ENCODE measurements at places on chromosomes 7 and 10.

GRCh38 chr10:120609006-120609405 is 152.0 kb downstream of the PLPP4 start:
- no peak for DNase-seq

DNA sequence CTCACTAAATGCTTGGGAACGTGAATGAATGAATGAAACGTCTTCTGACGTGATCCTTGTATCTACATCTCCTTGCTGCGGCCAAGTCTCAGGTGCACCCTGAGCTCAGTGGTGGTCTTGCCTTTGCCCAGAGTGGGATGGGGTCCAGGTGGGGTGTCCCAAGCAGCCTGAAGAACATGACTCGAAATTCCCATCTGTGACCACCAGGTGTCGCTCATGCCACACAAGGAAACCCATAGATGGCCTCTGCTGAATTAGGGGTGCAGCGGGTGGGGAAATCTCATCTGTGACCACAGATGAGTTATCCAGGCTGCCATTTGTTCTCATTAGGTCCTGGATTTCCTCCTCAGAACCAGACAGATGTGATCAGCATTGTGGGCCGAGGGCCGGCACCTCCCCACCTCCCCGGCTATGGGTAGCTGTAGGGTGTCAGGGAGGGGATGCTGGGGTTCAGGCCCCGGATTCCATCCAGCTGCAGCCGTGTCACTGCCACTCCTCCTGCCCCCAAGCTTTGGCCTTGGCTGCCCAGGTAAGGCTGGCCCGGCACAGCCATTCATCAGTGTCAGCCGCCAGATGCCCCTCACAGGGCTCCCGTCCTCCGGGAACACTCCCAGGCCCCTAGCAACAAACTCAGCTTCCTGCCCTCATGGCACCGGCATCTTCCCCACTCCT is 21.0 kb upstream of the GNA12 start:
- peak; percentile 75 for DNase-seq

GRCh38 chr10:106078895-106079576 is 1085.5 kb downstream of the SORCS1 start:
- DNase-seq = no peak

DNA sequence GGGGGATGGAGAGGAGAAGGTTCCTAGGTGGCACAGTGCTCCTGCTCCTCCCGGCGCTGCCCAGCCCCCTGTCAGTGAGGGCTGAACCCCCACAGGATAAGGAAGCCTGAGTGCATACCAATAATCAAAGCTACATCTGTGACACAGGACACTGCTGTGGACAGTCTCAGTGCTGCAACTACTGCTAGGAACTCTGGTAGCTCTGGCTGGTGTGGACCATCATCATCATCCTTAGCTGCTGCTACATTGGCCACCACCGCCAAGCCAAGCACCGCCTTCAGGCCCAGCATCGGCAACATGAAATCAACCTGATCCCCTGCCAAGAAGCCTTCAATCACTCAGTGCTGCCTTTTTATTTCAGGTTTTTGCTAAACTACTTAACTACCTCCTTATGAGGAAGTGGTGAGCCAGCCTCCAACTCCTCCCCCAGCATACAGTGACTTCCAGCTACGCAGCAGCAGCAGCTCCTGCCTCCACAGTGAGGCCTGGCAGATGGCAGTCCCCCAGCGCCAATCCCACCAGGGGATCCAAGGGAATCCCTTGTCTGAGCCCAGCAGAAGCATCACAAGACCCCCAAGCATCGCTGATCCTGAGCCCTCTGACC is 32.1 kb upstream of the SLC26A4 start:
- DNase-seq = peak; percentile 47

DNA sequence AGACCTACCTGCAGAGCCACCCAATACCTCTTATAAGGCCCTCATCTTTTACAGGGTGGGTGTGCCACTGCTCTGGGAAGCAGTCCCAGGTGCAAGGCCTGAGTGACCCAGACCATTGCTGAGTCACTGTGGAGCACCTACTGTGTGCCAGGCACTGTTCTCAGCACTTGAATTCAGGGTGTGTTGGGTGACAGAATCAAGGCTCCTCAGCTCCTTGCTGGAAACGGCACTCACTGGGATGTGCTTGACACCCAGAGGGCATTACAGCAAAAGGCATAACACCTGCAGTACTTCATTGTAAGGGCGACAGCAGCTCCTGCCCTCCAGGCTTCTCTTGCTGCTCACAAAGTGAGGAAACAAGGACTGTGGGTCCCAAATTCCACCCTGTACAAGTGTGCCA is 7.1 kb downstream of the CAMK2B start:
- DNase-seq = no peak

DNA sequence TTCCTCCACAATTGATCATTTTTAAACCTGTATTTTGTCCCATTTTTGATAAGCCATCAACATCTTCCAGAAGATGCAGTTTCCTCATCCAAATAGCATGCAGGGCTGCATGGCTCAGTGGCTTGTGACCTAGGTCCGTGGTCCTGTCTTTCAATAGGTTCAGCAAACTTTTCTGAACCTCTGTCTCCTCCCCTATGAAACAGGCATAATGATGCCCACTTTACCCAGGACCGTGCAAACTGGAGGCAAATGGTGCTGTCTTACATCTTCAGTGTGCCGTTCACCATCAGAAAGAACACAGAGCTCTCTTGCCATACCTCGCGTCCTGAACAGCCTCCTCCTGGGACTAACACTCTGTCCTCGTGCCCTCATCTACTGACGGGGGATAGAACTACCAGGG is 22.3 kb upstream of the FIGNL1 start:
- DNase-seq = no peak

DNA sequence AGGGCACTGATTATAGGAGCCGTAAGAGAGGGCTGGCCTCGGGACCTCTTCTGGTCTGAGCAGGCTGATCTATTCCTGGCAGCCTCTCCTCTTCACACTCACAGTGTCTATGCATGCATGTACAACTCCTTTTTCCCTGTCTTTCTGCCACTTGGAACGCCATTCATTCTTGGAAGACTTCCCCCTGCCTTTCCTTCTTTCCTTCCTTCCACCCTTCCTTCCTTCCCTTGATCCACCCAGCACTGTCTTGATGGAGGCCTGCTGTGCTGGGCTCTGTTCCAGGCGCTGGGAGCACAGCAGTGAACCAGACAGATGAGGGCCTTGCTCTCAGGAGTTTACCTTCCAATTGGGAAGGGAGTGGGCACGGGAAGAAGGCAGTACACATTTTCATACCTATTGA is 114.8 kb downstream of the SH3PXD2A start:
- no peak for DNase-seq

GRCh38 chr7:154997840-154998370 is 5.0 kb downstream of the PAXIP1 start:
- DNase-seq = no peak

GRCh38 chr7:10266976-10267375 is 706.7 kb upstream of the PHF14 start:
- no peak for DNase-seq

DNA sequence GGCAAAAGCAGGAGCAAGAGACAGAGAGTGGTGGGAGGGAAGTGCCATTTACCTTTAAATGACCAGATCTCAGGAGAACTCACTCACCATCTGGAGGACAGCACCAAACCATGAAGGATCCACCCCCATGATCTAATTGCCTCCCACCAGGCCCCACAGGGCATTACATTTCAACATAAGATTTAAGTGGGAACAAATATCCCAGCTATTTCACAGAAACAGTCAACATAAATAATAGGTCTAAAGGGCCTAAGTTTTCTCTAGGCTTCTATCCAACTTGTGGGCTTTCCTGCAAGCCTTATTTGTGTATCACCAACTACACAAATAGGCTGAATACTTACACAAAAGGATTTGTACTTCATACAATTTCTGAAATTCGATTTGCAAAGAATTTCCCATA is 196.8 kb upstream of the POT1 start:
- DNase-seq = no peak

- DNase-seq = no peak
Observed at GRCh38 chr7:26912933-26913536, 48.6 kb upstream of the SKAP2 start.

DNA sequence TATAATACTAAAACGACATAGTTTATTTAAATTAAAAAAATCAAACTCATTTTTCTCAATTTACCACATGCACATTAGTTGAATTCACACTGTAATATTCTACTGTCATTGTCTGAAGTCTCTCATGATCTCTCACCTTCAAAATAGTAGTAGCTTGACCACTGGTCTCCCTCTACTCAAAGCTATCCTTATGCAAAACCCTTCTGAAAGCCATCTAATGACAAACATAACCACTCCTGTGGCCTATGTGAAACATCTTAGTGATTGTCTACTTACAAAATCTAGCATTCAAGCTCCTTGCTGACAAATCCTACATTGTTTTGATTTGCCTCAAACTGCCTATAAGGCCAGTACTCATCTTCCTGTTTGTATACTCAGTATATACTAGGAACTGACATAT is 606.0 kb upstream of the GHITM start:
- no peak for DNase-seq

DNA sequence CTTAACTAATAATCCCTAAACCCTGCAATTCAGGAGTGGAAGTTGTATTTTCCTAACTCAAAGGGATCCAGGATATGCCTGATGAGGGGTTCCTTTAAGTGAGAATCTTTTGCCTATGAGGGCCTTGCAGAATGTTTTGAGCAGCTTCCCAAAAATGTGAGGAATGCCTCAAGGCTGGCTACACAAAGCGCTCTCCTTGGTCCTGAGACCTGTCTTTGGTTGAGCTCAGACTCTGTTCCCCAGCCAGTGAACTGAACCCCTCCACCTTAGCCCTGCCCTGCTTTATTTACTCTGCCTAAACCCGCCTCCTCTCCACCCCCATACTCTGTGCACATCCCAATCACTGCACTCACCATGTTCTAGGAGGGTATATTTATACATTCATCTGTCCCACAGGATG is 108.6 kb downstream of the NRCAM start:
- no peak for DNase-seq

- no peak for DNase-seq
Observed at GRCh38 chr10:105783936-105784483, 1142.9 kb downstream of the SORCS3 start.

DNA sequence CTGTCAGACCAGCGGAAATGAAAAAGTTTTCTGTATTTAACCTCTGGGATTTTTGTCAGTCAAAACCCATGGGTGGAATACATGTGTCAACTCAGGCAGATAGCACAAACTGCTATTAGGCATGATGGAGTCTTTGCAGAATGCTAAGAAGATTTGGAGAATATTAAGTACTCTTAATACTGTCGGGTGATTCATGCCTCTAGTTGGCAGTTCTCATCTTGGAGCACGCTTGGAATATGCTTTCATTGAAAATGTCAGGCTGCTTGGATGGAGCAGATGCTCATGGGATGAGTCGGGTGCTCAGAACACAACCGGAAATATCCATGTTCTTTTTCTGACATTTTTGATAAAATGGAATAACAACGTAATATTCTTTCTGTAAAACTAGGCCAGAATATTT is 27.6 kb upstream of the PRKG1 start:
- no peak for DNase-seq

DNA sequence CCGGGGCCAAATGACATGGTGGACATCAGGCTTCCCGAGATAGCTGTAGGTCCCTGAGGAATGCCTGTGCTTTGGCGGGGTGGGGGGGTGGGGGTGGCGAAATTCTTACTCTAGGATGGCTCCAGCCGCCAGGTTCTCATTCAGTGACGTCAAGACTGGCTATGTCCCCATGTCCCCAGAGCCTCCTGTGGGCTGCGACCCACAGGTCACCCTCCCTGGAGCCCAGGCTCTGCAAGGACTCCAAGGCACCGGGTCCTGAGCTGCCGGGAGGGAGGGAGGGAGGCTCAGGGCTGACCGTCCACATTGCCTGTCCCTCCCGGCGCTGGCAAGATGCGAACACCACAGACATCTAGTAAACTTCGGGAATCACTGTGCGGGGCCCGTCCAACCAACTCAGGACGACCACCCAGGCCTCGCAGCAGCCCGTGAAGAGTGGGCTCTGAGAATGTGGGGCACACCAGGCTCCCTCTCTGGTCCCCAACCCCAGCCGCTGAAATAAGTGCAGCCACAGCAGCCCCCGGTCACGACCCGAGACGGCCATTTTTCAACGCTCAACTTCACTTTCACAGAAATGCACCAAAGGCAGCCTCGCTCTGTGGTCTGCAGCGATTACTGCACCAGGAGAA is 12.6 kb downstream of the GPR146 start:
- no peak for DNase-seq

- no peak for DNase-seq
Observed at GRCh38 chr10:99945263-99945662, 64.5 kb downstream of the DNMBP start.

GRCh38 chr7:112236597-112236996 is 30.1 kb downstream of the ZNF277 start:
- DNase-seq = no peak

DNA sequence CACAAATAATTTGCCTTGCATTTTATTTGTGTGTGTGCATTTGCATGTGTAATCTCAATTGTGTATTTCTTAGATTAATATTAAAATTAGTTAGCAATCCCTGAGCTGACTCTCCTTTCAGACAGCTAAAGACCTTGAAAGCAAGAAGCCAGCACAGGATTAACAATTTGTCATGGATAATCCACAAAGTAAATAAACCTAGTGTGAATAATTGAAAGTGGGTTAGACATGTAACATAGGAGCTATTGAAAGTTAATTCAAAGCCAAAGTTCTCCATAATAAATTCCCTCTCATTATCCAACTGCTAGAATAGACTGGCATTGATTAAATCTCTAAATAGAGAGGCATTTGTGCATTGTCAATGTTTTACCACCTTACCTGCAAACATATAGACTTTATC is 326.1 kb downstream of the PLXDC2 start:
- no peak for DNase-seq

GRCh38 chr10:48343106-48343505 is 36.6 kb downstream of the MAPK8 start:
- no peak for DNase-seq

DNA sequence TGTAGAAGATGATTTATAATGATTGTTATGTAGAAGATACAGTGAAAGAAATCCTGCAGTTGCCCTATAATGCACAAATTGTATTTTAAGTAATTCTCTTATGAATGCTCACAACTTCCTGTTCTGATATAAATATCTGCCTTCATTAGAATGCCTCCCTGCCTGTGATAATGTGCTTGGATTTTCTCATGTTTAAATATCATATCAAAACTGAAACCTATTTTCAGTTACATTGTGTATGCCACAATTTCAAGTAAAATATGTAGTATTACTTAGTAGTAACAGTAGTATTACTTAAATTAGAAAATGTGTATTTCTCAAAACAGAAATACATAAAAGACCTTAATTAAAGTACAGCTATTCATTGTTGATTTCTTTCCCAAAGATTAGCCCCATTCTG is 41.1 kb upstream of the TFEC start:
- no peak for DNase-seq

DNA sequence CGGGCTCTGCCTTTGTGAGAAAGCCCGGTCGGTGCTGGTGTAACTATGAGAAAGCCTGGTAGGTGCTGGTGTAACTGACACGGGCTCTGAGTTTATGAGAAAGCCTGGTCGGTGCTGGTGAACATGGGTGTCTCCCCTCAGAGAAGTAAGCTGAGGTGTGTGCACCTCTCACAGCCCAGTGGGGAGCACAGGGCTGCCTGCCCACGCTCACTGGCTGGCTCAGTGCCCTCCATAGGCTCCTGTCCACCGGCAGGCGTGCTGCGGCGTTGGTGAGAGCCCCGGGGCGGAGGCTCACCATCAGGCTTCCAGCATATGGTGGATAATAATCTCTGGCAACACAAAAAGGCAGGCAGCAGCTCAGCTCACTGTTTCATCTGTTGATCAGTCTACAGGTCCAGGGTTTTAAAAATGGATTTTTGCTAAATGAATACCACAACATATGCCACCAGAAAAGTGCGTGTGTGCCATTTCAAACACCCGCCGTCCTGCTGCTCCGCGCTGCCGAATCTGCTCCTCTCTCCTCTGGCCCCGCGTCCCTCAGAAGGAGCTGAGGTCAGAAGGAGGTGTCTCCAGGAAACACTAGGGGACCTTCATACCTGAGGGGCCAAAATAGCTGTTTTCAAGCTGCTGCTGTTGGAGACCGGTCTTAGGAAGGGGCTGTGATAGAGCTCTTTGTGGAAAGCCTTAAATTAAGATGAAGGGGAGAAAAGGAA is 365.7 kb downstream of the DNAJB6 start:
- peak; percentile 9 for DNase-seq

Measured in activated naive CD8-positive, alpha-beta T cell treated with anti-CD3 and anti-CD28 coated beads, Interleukin-2, amount 10 ng/mL, durations not matched to agents 7 days and 5 days (primary cell).